Hematopoietic multipotent progenitor cell treated with erythropoietin and hydrocortisone succinate and interleukin-3 and kit ligand, for 4 days (in vitro differentiated cells): ENCODE measurements at places on chromosomes 2 and 18.

DNA sequence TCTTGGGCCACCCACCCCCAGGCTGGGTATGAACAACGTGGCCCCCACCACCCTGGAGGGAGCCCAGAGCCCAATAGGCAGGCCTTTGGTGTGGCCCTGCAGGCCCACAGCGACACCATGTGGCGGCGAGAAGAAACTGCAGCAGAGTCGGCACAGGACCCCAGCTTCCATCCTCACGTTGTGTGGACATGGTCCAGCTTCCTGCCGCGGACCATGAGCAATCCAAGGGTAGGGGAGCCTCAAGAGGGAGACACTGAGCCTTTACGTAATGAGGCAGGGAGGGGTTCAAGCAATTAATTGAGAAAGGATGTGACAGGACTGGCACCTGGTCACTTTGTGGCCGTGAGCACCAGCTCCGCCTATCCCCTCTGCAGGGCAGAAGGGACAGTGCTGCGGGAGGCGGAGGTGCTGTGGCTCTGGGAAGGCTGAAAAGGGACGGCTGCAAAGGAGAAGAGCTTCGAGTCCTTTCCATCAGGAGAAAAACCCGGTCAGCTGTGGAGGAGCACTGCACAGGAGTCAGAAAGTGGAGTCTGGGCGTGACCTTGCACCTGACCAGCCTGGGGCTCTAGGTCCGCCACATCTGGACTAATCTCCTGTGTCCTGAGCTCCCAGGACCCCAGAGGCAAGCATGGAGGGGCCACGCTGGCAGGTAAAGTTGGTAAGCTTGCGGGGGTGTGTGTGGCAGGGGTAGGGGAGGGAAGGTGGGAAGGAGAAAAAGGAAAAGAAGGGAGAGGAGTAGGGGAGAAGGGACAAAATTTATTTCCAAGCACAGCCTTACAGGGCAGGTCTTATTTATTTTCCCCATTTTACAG lies 44.9 kb downstream of the TMEM37 start:
- peak; percentile 69 for DNase-seq

DNA sequence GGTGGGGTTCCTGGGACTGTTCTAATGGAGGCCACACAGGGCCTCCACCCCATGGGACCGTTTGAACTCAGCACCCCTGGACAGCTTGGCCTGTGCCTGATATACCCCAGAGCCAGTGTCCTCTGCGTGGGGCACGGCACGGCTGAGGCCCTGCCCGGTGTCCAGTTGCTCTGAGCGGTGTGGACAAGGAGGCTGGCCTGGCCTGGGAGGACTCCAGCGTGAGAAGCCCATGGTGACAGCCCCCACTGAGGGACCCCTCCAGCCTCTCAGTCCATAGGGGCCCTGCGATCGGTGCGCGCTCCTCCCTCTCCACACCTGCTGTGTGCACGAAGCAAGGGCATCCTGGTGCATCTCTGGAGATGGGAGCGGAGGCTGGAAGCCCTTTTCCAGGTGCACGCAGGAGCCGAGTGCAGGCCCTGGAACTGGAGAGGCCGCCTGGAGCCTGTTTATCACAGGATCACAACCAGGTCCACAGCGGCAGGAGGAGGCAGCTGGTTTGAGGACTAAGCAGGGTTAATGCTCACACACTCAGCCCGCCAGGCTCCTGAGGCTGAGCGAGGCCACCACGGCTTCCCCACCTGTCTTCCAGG lies 120.2 kb downstream of the PTGR3 start:
- no peak for DNase-seq

DNA sequence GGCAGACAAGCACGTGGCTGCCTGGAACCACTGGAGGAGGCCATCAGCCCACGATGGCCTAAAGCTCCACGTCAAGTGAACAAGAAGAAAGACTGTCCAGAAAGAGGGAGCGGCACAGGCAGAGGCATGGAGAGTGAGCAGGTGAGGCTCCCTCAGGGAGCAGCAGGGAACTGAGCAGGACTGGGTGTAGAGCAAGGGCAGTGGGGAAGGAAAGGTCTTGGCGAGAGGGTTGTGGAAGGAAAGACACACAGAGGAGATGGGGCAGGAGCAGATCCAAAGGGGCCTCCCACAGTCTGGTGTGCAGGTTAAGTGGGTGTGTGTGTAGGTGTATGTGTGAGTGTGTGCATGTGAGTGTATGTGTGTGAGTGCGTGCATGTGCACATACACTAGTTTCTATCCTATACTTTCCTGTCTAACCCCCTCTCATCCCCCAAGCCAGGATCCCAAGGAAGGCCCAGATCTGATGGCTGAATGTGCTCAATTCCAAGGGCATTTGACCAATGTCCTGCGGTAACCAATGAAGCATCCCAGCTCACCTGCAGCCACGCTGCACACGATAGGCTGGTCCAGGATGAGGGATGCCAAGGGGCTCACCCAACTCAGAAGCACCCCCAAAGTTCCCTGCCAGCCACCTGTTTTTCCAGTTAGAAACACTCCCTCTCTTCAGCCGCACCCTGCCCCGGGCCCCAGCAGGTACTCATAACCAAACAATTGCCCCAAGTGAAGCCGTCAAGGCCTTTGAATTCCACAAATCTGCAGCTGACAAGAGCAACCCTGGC lies 262.5 kb upstream of the RAB6C start:
- no peak for DNase-seq

GRCh38 chr2:1743396-1744150 lies 742 bp downstream of the PXDN start:
- no peak for DNase-seq

- no peak for DNase-seq
Observed at GRCh38 chr18:32267463-32267862, 77.6 kb downstream of the MEP1B start.

- no peak for DNase-seq
Observed at GRCh38 chr2:21198637-21199036, 74.9 kb downstream of the TDRD15 start.

GRCh38 chr2:236946871-236947270 lies 138.8 kb upstream of the COPS8 start:
- DNase-seq, result no peak

- DNase-seq, result no peak
Observed at GRCh38 chr2:129024796-129025195, 706.1 kb upstream of the HS6ST1 start.

DNA sequence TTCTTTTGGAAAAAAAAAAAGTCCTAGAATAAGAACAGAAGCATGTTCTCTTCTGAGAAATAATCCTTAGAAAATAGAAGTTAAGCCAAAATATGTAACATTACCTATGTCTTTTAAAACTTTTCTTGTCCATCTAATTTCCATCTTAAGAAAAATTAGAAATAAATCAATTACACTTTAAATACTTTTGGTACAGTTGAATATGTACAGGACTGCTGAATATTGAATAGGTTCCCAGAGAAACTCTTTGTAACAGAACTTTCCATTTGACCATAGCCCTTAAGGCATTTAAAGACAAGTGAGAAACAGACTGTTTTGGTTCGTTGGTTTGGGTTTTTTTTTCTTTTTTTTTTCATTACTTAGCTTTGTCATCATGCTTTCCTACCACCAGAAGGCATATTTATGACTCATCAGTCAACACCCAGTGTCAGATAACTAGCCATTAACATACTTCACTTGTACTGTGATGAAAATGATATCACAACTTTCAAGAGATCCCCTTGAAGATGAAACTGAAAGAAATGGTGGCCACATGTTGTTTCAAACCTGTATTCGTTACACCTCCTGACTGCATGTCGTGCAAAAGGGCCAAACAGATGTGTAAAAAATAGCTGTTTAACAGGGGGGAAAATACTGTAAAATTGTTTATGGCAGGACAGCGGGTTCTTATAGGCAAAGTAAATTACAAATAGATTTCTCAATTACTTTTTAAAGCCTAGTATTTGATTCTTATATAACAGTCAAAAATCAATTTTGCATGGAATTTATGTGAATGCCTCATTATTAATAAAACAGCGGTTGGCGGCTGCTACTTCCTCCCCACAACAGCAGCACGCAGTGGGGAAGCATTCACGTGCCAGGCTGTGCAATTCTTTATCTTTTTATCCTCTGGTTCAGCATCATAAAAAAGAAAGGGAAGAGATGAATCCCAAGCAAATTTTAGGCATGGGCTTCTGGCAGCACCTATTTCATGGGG lies 280.7 kb upstream of the HNRNPA3 start:
- peak; percentile 35 for DNase-seq

- DNase-seq, result no peak
Observed at GRCh38 chr2:115299199-115299598, 856.8 kb downstream of the DPP10 start.

DNA sequence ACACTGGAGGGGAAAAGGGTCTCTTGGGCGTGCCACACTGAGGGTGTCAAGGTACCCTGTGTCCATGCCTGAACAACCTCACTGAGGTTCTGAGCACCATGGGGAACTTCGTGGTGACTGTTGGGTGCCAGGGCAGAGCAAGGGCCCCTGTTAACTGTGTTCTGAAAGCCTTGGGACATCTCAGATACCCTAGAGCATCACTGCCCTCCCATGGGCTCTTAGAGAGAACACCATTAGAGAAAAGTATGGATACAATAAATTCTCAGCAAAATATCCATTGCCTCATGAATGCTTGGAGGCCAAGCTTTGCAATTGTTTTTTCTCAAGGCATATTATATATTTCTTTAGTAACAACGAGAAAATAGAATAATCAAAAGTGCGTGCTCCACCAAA lies 488.5 kb upstream of the NRP2 start:
- peak; percentile 20 for DNase-seq

GRCh38 chr2:227462462-227462951 lies 9.4 kb upstream of the AGFG1 start:
- no peak for DNase-seq

DNA sequence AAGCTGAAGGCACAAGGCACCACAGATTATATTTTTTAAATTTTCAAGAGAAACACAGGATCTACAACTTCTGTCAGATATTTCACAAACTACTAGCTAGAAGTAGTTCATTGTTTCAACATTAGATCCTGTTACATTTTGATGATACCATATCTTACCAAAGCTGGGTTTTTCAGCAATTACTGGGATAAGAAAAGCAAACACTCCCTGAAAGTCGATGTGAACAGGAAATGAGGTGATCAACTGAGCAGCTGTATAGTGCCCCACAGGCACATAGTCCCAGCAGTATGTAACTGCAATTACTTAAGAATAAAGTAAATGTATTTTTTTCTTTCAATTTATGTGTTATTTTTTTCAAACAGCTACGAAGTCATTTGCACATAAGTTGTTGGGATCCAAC lies 103.5 kb downstream of the DNER start:
- no peak for DNase-seq

- DNase-seq, result no peak
Observed at GRCh38 chr2:197453914-197454398, 604 bp downstream of the COQ10B start.

DNA sequence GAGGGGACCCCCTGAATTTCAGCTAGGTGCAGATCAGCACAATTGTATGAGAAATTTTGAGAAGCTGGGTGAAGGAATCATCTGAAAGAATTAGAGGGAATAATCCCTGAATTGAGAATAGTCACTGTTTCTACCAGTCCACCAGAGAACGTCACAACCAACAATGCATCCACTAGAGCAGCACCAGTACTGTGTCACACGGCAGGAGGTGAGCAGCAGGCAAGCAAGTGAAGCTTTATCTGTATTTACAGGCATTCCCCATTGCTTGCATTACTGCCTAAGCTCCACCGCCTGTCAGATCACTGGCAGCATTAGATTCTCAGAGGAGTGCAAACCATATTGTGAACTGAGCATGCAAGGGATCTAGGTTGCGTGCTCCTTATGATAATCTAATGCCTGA lies 40.7 kb downstream of the GDF7 start:
- no peak for DNase-seq

GRCh38 chr18:26765498-26765897 lies 100.0 kb downstream of the AQP4 start:
- no peak for DNase-seq

DNA sequence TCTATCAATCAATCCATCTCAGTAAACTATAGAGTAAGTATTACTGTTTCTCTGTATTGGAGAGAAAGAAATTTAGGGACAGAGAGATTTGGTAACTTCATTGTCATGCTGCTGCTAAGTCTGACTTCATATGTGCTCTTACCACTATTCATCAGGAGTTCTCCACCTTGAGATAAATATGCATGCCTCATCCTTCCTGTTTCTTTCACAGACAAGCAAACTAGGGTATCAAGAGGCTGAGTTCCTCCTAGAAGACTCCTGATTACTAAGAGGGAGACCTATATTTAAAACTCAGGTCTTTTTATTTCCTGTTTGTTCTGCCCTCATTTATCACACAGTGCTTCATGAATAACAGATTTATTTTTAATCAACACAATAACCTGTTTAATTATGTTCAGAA lies 34.1 kb downstream of the RIT2 start:
- DNase-seq, result no peak

- peak; percentile 17 for DNase-seq
Observed at GRCh38 chr2:11482473-11483035, 16.6 kb upstream of the E2F6 start.

- no peak for DNase-seq
Observed at GRCh38 chr2:60746318-60746717, 9.8 kb upstream of the PAPOLG start.

- DNase-seq, result no peak
Observed at GRCh38 chr2:156483741-156484173, 47.6 kb downstream of the GPD2 start.

DNA sequence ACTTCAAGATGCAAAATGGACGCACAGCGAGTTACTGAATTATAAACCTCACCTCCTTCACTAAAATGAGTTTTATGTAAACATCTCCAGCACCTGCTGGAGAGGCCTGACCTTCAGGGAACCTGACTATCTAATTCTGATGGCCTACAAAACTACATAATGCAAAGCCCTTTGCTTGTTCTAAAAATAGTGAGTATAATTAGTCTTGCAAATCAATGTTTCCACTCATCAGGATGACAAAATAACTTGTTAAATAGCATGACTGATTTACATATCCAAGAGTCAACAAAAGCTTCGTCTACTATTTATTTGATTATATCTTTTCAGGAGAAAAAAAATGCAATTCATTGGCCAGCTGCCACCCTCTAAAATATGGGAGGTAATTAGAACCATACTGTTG lies 326.3 kb upstream of the MC4R start:
- no peak for DNase-seq

GRCh38 chr2:85420536-85421259 lies 2.2 kb downstream of the SH2D6 start:
- peak; percentile 93 for DNase-seq

DNA sequence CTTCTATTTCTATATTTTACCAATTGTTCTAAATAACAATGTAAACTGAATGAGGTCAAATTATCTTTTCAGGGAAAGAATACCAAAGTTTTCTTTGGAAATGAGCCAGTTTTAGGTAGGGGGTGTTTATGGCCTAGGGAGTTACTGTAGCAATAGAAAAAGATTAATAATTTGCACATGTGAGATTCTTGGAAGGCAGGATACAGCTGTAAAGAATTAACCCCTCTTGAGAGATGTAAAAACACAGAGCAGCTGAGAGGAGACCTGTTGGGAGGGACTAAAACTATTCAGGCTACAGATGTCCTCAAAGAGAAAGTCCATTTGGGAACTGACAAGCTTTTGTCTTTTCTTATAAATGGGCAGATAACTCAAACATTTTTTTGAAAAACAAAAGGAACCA lies 182.2 kb downstream of the FIGN start:
- DNase-seq, result no peak

- DNase-seq, result no peak
Observed at GRCh38 chr2:215754546-215754945, 258.8 kb downstream of the MREG start.

- peak; percentile 67 for DNase-seq
Observed at GRCh38 chr2:237689336-237690131, 62.1 kb downstream of the LRRFIP1 start.
